ENCODE measurements at places on chromosomes 1 and 21. TPM values are rescaled to one million over a fixed set of nuclear protein-coding genes. Genes with fewer than 3 reads are reported as not detected.

LCE3E gene
- not detected for total RNA-seq

- DNase-seq, result no peak
- no peak overlapping the region for H3K4me3 ChIP-seq
- peaks cover 35% of the 10 kb centered on the region for H3K4me1 ChIP-seq
- peak overlapping the region; percentile 74 for H3K27ac ChIP-seq
Measured at GRCh38 chr1:91569411-91570119, 68.9 kb downstream of the CDC7 start.

DNA sequence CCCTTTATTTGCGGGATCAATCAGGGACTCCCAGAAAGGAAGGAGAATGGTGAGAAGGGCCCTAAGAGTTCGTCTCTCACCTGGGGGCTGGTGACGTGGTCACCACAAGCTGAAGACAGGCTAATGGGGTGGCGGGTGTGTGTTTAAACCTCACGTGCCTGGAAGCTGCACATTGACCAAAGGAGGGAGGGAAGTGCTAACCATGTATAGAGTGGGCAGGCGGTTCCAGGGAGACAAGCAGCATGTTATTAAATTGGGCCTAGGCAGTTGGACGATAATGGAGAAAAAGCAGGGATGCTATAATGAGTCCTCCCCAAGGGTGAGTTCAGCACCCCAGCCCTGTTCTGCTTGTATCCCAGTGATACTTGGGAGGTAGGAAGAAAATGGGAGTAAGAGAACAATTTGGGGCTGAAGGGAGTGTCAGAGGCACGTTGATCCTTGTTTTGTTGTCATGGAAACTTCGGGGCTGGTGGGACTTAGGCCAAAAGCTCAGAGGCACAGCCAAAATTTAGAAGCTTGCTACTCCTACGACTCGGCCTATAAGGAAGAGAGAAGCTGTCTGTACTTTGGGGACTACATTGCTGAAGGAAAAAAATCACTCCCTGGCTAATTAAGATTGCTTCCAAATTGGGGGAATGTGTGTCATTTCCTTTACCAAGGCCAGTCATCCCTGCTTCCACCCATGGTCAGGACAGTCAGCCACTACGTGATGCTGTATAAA, 33.2 kb upstream of the EPHA8 start:
- H3K4me3 ChIP-seq, result no peak overlapping the region
- H3K4me1 ChIP-seq, result no peaks in the 10 kb centered on the region
- no peaks in the 10 kb centered on the region for H3K27me3 ChIP-seq
- DNase-seq, result no peak

GRCh38 chr1:15719381-15720120, 16.5 kb upstream of the SLC25A34 start:
- no peak for DNase-seq
- no peak overlapping the region for H3K27ac ChIP-seq
- H3K36me3 ChIP-seq, result peaks cover 53% of the 10 kb centered on the region
- H3K27me3 ChIP-seq, result no peaks in the 10 kb centered on the region
- H3K4me3 ChIP-seq, result no peak overlapping the region

LRRC39 gene
- 2.8 TPM for total RNA-seq

GRCh38 chr1:60541831-60542532, 468.4 kb upstream of the C1orf87 start:
- no peaks in the 10 kb centered on the region for H3K27me3 ChIP-seq
- DNase-seq, result no peak
- no peak overlapping the region for H3K27ac ChIP-seq
- H3K36me3 ChIP-seq, result no peaks in the 10 kb centered on the region
- no peak overlapping the region for H3K4me3 ChIP-seq
- H3K4me1 ChIP-seq, result no peaks in the 10 kb centered on the region

- H3K27me3 ChIP-seq, result no peaks in the 10 kb centered on the region
- H3K36me3 ChIP-seq, result no peaks in the 10 kb centered on the region
- H3K4me3 ChIP-seq, result no peak overlapping the region
- DNase-seq, result no peak
- no peak overlapping the region for H3K27ac ChIP-seq
Measured at GRCh38 chr1:190049314-190049713, 428.4 kb downstream of the BRINP3 start.

DNA sequence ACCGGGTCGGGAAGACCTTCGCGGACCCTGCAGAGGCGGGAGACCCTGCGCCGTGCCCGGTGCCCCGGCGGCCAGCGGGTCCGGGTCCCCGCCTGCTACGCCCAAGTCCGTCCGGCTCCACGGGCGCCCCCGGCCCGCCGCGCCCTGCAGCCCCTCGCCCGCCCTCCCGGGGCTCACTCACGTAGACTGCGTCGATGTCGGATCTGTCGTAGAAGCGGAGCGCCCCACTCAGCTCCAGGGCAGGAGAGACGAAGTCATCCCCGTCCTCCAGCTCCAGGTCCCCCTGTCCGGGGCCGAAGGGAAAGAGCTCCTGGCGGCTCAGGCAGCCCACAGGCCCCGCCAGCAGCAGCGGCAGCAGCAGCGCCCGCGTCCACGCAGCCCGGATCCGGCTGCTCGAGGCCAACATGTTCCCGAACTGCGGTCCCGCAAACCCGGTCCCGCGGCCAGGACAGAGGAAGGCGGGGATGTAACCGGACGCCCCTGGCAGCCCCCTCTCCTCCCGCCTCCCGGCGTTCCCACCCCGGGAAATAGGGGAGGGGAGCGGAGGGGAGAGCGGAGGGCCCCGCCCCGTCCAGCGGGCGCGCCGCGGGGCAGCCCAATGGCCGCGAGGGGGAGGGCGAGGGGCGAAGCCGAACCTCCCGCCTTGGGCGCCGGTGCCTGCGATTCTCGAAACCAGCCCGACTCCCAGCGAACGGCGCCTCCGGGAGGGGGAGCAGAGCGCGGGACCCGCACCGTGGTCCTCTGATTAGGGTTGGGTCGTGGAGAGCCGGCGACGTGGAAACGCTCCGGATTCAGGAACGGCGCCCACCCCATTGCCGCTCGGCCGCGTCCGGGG, at the start of gene NID1:
NID1 (minus strand) TSS at position 417 of the 835 bp plus-strand sequence; CDS start at position 406, 11 bp downstream.
- peak; percentile 59 for DNase-seq
- H3K36me3 ChIP-seq, result no peaks in the 10 kb centered on the region
- peak within 1 kb of the TSS; percentile 87 for H3K27ac ChIP-seq
- peak within 1 kb of the TSS; percentile 72 for H3K4me3 ChIP-seq
- H3K27me3 ChIP-seq, result no peaks in the 10 kb centered on the region
- H3K4me1 ChIP-seq, result peaks cover 28% of the 10 kb centered on the region

DNA sequence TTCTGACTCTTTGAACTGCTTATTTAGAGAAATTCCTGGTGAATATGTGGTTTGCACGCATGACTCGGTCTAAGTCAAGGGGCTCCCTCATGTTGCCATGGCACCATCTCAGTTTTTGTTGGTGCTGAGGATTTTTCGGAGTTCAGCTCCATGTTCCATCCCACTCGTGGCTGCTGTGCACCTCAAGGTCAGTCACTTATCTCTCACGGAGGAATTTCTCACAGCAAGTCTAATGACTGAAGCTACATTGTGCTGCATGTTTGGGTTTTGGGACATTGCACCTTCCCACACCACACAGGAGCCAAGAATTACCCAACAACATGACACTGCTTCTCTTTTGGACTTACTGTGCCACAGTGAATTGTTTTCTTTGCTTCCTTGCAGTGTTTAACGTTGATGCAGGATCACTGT, 269.9 kb downstream of the NCAM2 start:
- H3K27ac ChIP-seq, result no peak overlapping the region
- no peak for DNase-seq
- H3K4me3 ChIP-seq, result no peak overlapping the region

- no peaks in the 10 kb centered on the region for H3K4me1 ChIP-seq
- no peaks in the 10 kb centered on the region for H3K36me3 ChIP-seq
- no peak for DNase-seq
- no peak overlapping the region for H3K27ac ChIP-seq
Measured at GRCh38 chr1:176789571-176790090, 326.7 kb downstream of the PAPPA2 start.

DNA sequence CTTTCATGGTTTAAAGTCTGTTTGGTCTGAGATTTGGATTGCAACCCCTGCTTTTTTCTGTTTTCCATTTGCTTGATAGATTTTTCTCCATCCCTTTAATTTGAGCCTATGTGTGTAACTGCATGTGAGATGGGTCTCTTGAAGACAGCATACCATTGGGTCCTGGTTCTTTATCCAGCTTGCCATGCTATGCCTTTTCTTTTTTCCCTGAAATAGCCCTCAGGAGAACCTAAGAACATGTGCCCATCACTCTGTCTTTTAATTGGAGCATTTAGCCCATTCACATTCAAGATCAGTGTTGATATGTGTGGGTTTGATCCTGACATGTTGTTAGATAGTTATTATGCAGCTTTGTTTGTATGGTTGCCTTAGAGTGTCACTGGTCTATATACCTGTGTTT, 21.7 kb upstream of the DENND1B start:
- no peak overlapping the region for H3K4me3 ChIP-seq
- DNase-seq, result no peak
- no peak overlapping the region for H3K27ac ChIP-seq
- H3K27me3 ChIP-seq, result no peaks in the 10 kb centered on the region
- no peaks in the 10 kb centered on the region for H3K4me1 ChIP-seq
- H3K36me3 ChIP-seq, result no peaks in the 10 kb centered on the region

FOXD2 gene
- total RNA-seq, result under 0.01 TPM

DRAXIN gene
- total RNA-seq, result not detected

KRTAP27-1 gene
- total RNA-seq, result not detected

DNA sequence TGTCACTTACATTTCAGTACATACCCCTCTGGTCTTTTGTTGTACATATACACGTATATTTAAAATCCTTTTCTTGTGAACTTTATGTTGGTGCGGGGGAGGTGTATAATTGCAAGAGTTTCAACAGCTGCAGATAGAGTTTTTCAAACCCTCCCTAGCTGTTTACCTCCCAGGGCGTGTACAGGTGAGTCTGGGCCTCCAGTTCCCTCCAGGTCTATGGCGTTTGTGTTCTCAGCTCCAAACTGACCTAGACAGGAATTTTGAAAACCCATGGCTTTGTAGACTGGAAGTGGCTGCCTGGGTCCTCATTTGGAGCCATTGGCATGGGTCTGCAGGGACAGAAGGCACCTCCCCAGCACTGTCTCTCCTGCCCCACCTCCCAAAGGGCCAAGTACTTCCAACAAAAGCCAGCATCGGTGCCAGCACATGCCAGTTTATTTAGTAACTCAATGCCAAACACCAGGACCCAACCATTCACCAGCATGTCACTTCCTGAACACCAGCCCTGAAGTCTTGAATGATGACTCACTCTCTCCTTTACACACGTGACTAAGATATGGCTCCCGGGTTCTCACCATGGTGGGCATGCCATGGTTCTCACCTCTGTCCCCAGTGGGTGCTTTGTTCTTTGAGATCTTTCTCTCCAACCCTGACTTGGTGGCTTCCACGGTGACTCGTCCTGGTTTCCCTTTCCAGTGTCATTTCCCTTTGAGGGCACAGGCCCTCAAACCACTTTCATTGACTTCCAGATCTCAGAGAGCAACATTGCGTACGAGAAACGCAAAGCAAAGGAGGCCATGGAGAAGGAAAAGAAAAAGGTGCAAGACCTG, 57.3 kb upstream of the EFHD2 start:
- H3K36me3 ChIP-seq, result no peaks in the 10 kb centered on the region
- peaks cover 5% of the 10 kb centered on the region for H3K4me1 ChIP-seq
- no peaks in the 10 kb centered on the region for H3K27me3 ChIP-seq
- no peak overlapping the region for H3K27ac ChIP-seq
- DNase-seq, result no peak
- no peak overlapping the region for H3K4me3 ChIP-seq

DNA sequence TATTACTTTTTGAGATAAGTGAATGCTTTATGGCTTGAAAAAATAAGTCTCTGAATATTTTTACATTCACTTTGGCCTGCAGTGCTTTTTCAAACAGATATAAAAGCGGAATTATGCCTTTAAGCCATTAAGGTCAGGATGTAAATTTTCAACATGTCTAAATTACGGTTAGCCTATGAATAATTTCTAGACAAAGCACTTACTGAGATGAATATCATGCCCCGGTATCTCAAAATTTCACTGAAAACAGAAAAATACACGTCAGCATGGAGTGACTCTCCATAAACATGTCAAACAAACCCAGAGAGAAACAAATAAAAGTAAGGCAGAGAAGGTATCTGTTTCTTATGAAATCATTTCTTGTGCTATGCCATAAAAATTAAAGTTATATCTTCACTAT, 853.9 kb downstream of the KCNT2 start:
- no peak for DNase-seq
- no peaks in the 10 kb centered on the region for H3K36me3 ChIP-seq
- no peaks in the 10 kb centered on the region for H3K4me1 ChIP-seq
- no peaks in the 10 kb centered on the region for H3K27me3 ChIP-seq
- H3K4me3 ChIP-seq, result no peak overlapping the region

GRCh38 chr21:29332461-29333362, 34.0 kb downstream of the BACH1 start:
- H3K27ac ChIP-seq, result no peak overlapping the region
- H3K4me3 ChIP-seq, result no peak overlapping the region
- no peak for DNase-seq
- H3K36me3 ChIP-seq, result no peaks in the 10 kb centered on the region
- no peaks in the 10 kb centered on the region for H3K27me3 ChIP-seq

GRCh38 chr1:153465811-153466636, 5.6 kb upstream of the S100A7 start:
- peaks cover 3% of the 10 kb centered on the region for H3K4me1 ChIP-seq
- H3K36me3 ChIP-seq, result no peaks in the 10 kb centered on the region
- no peak overlapping the region for H3K27ac ChIP-seq
- no peaks in the 10 kb centered on the region for H3K27me3 ChIP-seq

BSDC1 gene
- total RNA-seq, result 68.1 TPM

CLCA1 gene
- total RNA-seq, result not detected

OR10Z1 gene
- total RNA-seq, result not detected

DNA sequence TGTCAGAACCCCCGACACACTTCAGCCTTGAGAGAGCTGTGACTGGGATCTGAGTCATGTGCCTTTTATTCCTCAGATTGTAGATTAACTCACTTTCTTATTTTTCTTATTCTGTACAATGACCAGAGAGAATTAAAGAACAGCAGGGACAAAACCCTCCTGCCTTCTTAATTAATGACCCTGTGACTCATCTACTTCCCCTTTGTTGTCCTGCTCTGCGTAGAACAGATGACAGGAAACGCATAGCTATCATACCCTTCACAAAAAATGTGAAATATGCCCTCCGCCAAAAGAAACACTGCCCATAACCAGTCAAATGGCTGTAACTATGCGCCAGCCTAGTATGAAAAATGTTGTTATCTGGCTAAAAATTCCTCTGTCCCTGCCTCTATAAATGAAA, 9.1 kb upstream of the PADI2 start:
- H3K36me3 ChIP-seq, result no peaks in the 10 kb centered on the region
- H3K27ac ChIP-seq, result peak overlapping the region; percentile 64
- H3K4me3 ChIP-seq, result no peak overlapping the region
- DNase-seq, result no peak

- peaks cover 26% of the 10 kb centered on the region for H3K4me1 ChIP-seq
- no peak overlapping the region for H3K27ac ChIP-seq
- H3K4me3 ChIP-seq, result no peak overlapping the region
- H3K27me3 ChIP-seq, result no peaks in the 10 kb centered on the region
- no peaks in the 10 kb centered on the region for H3K36me3 ChIP-seq
Measured at GRCh38 chr1:9561429-9561828, 22.2 kb downstream of the SLC25A33 start.

- no peaks in the 10 kb centered on the region for H3K27me3 ChIP-seq
- DNase-seq, result no peak
- peak overlapping the region; percentile 30 for H3K27ac ChIP-seq
- H3K36me3 ChIP-seq, result no peaks in the 10 kb centered on the region
- peaks cover 10% of the 10 kb centered on the region for H3K4me1 ChIP-seq
- H3K4me3 ChIP-seq, result no peak overlapping the region
Measured at GRCh38 chr1:58597076-58597475, 20.0 kb upstream of the TACSTD2 start.

GRCh38 chr1:166039436-166040201, 127.2 kb downstream of the FAM78B start:
- DNase-seq, result no peak
- no peaks in the 10 kb centered on the region for H3K4me1 ChIP-seq
- no peak overlapping the region for H3K4me3 ChIP-seq
- no peak overlapping the region for H3K27ac ChIP-seq

- H3K4me1 ChIP-seq, result no peaks in the 10 kb centered on the region
- H3K27me3 ChIP-seq, result no peaks in the 10 kb centered on the region
- H3K4me3 ChIP-seq, result no peak overlapping the region
- no peak overlapping the region for H3K27ac ChIP-seq
Measured at GRCh38 chr1:36628804-36629203, 146.1 kb upstream of the CSF3R start.

LELP1 gene
- not detected for total RNA-seq
